ENCODE measurements at places on chromosomes 13 and 19.
A peak's percentile ranks its signal among the peaks of the same experiment; 100 is the strongest.

- DNase-seq = no peak
These were observed 13.8 kb downstream of the CILP2 start for GRCh38 chr19:19551853-19552192.

DNA sequence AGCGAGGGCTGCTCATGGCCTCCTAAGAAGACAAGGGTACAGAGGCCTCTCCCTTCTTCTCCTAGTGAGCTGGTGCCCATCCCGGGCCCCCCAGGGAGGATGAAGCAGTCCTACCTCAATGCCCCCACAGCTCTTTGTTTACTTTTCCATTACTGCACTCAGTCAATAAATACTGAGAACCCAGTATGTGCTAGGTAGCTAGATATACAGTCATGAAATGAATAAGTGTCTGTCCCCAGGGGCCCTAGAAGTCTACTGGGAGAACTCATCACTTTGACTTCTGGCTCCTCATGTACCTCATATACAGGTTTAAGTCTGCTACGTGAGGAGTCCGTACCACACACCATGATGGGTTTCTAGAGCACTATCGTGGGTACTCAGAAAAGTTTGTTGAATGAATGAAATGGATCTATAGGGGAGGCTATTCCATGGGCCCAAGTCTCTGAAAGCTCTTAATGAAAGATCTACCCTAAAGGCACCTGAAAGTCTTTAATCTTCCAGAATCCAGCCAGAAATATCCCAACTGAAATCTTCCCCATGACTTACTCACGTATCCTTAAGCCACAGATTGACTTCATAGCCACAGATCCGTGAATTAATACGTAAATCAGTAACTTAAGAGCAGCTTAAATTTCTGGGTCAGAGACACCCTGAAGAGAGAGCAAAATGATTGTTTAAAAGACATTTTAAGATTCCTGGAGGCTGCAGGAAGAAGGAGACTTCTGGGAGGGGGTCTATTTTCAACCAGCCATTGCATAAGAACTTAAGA lies 51.6 kb upstream of the POMP start:
- no peak for DNase-seq

- DNase-seq = no peak
These were observed 5.9 kb downstream of the FGF14 start for GRCh38 chr13:102395939-102396338.

GRCh38 chr13:93328943-93329342 lies 102.3 kb downstream of the GPC6 start:
- DNase-seq = no peak

- no peak for DNase-seq
These were observed 79.1 kb upstream of the SPATA13 start for GRCh38 chr13:24081387-24081786.

DNA sequence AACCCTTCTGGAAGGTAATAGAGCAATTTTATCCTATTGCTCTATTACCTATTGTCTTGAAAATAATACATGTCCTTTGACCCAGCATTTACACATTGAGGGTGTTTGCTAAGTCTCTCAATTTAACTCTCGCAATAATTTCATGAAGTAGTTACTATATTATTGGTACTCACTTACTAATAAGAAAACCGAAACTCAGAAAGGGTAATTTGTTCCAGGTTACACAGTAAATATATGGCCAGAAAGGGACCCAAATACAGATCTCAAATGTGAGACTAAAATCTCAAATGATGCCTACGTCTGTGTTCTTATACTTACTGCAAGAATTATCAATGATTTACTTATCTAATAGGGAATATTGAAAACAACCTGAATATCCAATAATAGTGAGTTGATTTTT lies 29.7 kb upstream of the FAM216B start:
- DNase-seq = no peak

- DNase-seq = no peak
These were observed 3.5 kb downstream of the GRK1 start for GRCh38 chr13:113670541-113670940.

DNA sequence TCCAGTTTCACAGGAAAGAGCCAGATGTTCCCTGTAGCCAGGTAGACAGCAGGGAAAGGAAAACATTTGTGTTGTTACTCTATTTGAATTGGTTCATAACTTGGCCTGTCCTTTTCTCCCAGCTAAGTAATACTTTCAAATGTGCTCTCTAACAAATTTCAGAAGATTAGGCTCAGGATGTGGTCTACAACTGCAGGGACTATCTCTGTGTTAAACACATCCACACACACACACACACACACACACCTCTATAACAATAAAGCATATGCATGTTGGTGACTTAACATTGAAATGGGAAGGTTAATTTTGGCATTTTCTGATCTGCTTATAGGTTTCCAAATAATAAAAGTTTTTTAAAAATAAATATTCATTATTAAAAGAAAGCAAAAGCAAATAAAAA lies 316.0 kb upstream of the ARGLU1 start:
- peak; percentile 24 for DNase-seq

DNA sequence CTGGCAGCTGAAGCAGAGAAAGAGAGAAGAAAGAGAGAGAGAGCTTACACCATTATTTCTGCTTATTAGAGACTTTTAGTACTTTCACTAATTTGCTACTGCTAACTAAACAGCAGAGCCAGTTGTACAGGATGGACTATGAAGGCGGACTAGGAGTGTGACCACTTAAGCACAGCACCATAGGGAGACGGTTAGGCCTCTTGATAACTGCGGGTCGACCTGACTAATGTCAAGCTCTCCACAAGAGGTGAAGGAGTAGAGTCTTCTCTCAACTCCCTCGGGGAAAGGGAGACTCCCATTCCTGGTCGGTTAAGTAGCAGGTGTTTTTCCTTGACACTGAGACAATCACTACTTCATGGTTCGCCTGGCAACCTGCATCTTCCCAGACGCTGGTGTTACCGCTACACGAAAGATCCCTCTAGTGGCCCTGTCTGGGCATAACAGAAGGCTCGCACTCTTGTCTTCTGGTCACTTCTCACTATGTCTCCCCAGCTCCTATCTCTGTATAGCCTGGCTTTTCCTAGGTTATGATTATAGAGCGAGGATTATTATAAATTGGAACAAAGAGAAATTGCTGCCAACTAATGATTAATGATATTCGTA lies 5.3 kb upstream of the PSG7 start:
- DNase-seq = no peak

- no peak for DNase-seq
These were observed 19.0 kb upstream of the N4BP2L1 start for GRCh38 chr13:32446773-32447465.

- DNase-seq = no peak
These were observed 793 bp upstream of the SBK2 start for GRCh38 chr19:55537741-55538111.

DNA sequence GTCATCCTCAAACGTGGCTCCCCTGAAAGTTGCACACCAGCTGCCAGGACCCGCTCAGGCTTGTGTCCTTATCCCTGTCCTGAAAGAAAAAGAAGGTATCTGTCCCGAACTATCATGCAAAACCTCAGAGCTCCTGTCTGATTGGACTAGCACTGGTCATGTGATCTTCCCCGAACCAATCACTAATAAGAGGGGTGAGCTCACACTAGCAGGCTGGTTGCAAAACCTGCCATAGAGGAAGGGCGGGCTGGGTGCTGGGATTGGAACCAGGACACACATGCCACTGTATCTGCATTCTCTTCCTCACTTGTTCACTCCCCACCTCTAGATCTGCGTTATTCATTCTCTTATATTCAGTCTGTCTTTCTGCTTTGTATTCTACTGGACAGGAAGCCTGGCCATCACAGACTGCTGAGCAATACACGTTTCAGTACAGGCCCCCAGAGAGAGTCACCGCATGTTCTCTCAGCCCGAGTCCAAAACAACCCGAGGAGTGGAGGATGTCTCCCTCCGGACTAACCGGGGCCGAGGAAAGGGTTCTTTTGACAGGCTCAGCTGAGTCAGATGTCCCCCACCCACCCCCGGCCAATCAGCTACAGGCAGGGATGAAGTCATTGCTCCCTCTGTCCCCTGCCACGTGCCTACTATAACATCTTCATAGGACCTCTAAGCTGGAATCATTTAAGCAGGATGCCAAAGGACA lies 97.7 kb downstream of the SIPA1L3 start:
- peak; percentile 69 for DNase-seq

DNA sequence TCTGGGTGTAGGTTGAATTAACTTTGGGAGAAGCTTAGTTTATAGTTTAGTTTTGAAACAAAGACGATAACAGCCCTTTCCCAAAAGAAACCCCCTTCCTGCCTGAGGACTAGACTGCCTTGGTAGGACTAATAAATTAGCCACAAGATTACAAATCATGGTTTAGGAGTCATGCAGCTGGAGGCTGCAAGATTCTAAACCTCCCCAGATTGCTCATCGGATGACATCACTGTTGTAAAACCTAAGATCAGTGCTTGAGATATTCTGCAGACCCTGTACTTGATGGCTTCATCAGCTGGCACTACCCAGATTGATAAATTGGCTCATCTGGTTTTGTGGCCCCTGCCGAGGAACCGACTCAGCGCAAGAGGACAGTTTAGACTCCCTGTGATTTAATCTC lies 35.9 kb upstream of the MPHOSPH8 start:
- no peak for DNase-seq

DNA sequence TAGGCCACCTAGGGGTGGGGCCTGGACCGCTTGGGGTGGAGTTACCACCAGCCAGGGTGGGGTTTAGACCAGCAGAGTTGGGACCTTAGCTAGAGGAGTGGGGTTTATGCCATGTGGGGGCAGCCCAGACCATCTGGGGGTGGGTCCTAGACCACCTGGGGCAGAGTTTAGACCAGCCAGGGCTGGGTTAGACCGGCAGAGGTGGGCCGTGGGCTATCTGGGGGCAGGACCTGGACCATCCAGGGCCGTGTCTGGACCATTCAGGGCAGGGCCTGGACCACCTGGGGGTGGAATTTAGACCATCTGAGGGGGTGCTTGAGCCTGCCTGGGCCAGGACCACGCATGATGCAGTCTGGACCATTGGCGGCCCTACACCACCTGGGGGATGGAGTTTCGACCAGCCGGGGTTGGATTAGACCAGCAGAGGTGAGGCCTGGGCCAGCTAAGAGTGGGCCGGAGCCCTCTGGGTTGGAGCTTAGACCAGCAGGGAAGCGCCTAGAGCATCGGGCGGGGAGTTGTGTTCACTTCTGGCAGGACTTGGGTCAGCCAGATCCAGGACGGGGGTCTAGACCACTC lies 10.0 kb upstream of the CACNG6 start:
- DNase-seq = no peak

DNA sequence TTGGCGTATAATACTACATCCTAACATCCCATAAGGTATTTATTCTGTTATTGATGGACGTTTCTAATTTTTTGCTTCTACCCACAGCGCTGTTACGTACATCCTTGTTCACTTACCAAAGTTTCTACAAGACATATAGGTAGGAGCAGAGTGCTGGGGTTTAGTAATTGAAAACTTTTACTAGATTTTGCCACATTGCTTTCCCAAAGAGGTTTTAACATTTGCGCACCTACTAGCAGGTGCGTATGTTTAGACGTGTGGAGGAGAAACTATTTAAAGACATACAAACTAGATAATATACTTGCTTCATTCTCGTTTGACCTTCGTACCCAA lies 559 bp upstream of the RPL21 start:
- DNase-seq = no peak

DNA sequence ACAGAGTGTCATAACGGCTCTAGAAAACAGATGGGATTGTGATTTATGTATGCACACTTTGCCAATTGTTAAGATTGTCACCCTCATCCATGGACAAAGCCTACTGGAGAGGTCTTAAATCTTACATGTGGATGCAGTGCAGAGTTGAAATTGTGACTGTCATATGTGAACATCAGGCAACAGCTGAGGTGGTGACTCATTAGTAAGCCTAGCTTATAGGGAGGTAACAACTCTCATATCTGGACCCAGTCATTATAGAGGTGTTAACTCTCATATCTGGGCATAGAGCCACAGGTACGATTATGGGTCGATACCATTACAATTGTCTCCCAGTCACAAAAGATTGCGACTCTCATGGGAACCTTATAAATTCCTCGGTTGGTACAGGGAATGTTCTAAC lies 29.8 kb upstream of the ZNF254 start:
- no peak for DNase-seq

DNA sequence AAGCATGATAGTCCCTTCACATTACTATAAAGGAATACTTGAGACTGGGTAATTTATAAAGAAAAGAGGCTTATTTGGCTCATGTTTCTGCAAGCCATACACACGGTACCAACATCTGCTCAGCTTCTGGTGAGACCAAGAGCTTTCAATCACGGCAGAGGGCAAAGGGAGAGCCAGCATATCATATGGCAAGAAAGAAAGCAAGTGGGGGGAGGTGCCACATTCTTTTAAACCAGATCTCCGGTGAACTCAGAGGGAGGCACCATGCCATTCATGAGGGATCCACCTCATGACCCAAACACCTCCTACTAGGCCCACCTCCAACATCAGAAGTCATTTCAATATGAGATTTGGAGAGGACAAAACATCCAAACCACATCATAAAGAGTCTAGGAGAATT lies 20.3 kb downstream of the XPO4 start:
- no peak for DNase-seq

DNA sequence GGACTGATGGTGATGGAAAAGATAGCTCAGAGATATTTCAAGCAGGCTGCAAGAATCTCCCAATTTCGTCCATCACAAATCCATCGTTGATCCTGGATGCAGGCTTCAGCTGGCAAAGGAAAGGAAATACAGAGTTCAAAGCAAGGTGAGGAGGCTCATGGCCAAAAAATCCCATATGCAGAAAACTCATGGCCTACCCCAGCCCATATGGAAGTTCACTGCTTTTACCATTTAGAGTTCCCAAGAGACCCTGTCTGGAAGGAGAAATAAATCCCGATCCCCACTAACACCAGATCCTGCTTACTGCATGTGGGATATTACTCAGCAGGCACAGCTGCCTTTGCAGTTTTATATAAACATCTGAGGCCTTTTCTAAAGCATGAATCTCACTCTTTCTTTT lies 412.9 kb upstream of the SPRY2 start:
- no peak for DNase-seq

DNA sequence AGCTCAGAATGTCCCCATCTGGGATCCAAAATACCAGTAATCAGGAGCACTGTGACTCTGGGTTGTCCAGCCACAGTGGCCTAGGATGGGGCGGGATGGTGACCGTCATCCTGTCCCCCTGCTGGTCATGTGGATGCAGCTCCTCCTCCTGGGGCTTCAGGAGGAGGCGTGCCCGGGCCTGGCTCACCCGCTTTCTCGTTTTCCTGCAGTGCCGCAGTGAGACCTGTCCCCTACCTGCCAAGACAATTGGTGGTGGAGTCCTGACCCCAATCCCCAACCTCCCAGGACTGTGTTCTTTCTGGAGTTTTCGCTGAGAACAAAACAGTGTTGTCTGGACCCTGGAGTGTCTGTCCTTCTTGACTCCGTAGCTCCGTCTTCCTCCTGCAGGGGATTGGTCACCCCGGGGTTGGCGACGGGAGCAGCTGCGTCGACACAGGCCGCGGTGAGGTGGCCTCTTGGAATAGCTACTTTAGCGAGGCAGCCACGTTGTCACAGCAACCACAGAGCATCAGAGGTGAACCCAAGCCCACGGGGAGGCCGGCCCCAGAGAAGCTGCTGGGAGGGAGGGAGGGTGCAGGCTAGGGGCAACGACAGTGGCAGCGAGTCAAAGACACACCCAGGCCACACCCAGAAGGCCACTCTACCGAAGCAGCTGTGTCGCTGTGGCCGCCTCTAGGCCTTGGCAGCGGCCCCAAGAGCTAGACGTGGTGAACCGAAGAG lies 10.2 kb upstream of the EMC10 start:
- DNase-seq = no peak
